Erythroblast (primary cell): ENCODE measurements at places on chromosomes 12 and 14.

- DNase-seq: peak; percentile 31
Observed at GRCh38 chr14:75141967-75142366, 15.1 kb upstream of the NEK9 start.

- DNase-seq: no peak
Observed at GRCh38 chr14:68076451-68076850, 256.9 kb downstream of the RAD51B start.

DNA sequence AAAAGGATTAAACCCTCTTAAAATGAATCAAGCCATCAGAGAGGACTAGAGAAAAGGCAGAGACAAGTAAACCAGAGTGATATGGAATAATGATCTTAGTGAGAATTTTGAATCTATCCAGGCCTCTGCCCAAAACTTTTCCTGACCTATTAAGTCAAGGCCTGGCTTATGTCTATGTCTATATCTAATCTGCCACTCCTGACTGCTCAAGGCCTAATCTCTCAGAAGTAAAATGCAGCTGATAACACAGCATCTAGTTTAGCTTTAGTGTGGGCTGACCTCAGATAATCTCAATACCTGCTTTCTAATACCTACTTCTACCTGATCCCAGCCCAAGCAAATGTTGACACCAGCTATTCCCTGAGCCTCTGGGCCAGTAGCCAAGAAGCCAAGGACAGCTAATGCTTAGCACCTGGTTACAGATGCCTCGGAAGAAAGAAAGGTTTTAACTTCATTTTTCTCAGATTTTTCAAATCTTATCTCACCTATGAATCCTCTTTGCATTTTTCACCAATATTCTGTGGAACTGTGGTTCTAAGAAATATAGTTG, 1472.5 kb upstream of the SEL1L start:
- DNase-seq: no peak

- DNase-seq: no peak
Observed at GRCh38 chr12:84969226-84969625, 56.6 kb upstream of the SLC6A15 start.

- no peak for DNase-seq
Observed at GRCh38 chr14:45785240-45785639, 532.2 kb upstream of the MIS18BP1 start.

DNA sequence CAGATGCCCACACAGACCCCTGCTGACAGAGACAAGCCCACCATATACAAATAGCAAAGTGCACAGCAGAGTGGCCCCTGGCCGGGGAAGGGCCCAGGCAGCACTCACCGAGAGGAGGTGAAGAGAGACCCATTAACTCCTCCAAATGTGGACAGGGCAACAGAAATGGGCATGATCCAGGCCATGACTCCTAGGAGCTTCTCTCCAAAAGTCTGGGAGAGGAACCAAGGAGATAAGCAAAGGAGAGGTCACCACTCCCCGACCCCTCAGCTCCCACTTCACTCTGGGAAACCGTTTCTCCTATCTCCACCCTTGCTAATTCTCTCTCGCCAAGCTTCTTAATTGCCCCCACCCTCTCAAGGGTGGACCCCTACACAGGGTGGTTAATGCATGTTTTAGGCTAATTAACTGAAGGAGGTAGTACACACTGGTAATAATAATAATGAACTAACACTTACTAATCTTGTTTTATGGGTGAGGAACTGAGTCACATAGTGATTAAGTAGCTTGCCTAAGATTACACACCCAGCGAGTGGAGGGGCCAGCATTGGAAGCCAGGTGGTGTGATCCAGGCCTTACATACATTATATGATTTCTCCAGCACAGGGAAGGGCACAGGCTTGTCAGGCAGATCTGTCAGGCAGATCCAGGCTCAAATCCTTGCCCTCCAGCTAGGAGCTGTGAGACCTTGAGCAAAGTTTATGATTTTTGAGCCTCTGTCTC, 18.9 kb upstream of the CEBPE start:
- DNase-seq: no peak

- peak; percentile 31 for DNase-seq
Observed at GRCh38 chr14:76715511-76716081, 45.7 kb upstream of the VASH1 start.

GRCh38 chr12:39958377-39958776, 147.5 kb downstream of the SLC2A13 start:
- DNase-seq: no peak

GRCh38 chr14:23173796-23174195, 9.7 kb downstream of the SLC7A8 start:
- DNase-seq: no peak

DNA sequence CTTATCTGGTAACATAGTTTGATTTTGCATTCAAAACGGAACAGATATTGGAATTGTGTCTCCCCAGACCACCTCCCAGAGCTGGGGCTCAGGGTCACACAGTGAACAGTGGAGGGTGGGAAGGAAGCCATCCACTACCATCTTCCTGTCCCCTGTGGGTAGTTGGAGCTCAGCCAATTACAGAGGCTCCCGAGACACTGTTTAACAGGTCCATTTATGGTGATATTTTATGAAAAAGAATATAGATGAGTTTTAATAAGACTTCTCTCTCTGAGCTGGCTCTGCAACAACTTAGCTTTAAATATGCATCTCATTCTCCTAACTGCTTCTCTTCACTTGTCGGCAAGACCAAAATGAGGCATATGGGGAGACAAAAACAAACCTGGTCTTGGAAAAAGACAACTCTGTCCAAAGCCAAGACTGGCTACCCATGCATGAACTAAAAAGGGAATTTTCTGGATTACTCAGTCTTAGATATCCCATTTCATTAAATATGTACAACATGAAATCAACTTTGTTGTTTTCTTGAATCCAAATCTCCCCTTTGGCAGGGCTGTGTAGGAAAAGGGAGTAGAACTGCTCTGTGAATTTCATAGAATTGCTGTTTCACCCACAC, 83.8 kb upstream of the HOXC13 start:
- DNase-seq: no peak

DNA sequence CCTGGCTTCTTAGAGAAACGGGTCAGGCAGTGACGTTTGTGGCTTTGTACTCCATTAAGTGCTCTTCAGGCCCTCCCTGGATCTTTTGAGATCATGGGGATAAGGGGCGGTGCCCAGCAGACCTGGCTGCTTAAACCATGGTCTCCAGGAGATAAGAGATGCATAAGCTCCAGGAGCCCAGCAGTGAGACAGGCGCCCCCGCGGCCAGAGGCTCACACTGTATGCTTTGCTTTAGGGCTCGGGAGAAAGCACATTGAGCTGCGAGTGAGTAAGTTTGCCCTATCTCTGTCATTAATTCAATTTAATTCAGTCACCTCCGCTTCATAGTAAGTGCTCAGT, 359.5 kb downstream of the CACNA1C start:
- DNase-seq: no peak

- DNase-seq: no peak
Observed at GRCh38 chr14:83614956-83615355, 1915.0 kb upstream of the FLRT2 start.

DNA sequence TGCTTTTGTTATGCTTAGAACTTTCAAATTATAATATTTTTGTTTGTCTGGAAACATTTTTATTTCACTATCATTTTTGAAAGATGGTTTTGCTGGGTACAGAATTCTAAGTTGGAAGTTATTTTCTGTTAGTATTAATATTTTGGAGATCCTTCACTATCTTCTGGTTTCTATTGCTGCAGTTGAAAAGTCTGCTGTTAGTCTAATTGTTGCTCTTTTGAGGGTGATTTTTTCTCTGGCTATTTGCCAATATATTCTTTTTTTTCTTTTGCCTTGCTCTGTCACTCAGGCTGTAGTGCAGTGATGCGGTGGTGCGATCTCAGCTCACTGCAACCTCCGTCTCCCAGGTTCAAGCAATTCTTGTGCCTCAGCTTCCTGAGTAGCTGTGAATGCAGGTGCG, 28.2 kb upstream of the ARID2 start:
- DNase-seq: no peak

- DNase-seq: no peak
Observed at GRCh38 chr12:26539131-26539530, 293.9 kb downstream of the ITPR2 start.

- no peak for DNase-seq
Observed at GRCh38 chr12:48015954-48016353, 11.7 kb upstream of the COL2A1 start.

- DNase-seq: no peak
Observed at GRCh38 chr14:51872396-51872795, 12.0 kb downstream of the GNG2 start.

DNA sequence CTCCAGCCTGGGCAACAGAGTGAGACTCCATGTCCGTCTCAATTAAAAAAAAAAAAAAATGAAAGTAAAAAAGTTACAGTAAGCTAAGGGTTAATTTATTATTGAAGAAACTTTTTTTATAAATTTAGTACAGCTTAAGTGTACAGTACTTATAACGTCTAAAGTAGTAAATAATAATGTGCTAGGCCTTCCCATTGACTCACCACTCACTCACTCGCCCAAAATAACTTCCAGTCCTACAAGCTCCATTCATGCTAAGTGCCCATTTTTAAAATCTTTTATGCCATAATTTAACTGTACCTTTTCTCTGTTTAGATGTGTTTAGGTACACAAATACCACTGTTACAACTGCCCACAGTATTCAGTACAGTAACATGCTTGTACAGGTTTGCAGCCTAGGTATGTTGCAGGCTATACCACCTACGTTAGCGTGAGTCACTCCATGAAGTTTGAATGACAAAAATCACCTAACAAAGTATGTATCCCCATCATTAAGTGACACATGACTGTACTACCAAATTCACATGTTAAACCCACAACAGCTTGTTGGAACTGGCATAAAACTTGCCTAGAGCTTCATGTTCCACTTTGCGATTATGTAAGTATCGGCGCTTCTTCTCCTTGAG, 10.7 kb downstream of the KANSL2 start:
- no peak for DNase-seq

DNA sequence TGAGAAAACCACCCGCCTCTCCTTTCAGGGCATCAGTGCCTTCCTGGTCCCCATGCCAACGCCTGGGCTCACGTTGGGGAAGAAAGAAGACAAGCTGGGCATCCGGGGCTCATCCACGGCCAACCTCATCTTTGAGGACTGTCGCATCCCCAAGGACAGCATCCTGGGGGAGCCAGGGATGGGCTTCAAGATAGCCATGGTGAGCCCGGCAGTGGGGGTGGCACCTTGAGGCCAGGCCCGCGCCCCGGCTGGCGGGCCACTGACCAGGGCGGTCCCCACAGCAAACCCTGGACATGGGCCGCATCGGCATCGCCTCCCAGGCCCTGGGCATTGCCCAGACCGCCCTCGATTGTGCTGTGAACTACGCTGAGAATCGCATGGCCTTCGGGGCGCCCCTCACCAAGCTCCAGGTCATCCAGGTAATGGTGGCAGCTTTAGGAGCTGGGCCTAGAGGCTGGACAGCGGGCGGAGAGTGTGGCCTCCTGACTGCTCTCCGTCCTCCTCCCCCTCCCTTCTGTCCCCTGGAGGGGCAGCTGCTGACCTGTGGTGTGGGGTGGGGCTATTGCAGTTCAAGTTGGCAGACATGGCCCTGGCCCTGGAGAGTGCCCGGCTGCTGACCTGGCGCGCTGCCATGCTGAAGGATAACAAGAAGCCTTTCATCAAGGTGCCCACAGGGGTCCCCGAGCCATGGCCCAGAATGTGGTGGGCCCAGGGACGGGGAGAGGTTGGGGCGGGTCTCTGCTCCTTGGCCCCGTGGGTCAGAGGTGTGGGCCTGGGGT, 12.8 kb downstream of the ACADS start:
- DNase-seq: no peak

DNA sequence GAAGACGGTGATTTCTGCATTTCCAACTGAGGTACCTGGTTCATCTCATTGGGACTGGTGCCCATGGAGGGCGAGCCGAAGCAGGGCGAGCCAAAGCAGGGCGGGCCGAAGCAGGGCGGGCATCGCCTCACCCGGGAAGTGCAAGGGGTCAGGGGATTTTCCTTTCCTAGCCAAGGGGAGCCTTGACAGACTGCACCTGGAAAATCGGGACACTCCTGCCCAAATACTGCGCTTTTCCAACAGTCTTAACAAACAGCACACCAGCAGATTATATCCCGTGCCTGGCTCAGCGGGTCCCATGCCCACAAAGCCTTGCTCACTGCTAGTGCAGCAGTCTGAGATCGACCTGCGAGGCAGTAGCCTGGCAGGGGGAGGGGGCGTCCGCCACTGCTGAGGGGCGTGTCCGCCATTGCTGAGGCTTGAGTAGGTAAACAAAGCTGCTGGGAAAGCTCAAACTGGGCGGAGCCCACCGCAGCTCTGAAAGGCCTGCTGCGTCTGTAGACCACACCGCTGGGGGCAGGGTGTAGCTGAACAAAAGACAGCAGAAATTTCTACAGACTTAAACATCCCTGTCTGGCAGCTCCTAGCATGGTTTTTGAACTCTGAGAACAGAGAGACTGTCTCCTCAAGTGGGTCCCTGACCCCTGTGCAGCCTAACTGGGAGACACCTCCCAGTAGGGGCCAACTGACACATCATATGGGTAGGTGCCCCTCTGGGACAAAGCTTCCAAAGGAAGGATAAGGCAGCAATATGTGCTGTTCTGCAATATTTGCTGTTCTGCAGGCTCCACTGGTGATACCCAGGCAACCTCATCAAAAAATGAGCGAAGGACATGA, 77.2 kb downstream of the BAZ1A start:
- no peak for DNase-seq

- DNase-seq: no peak
Observed at GRCh38 chr12:24803430-24804245, 145.3 kb downstream of the BCAT1 start.

DNA sequence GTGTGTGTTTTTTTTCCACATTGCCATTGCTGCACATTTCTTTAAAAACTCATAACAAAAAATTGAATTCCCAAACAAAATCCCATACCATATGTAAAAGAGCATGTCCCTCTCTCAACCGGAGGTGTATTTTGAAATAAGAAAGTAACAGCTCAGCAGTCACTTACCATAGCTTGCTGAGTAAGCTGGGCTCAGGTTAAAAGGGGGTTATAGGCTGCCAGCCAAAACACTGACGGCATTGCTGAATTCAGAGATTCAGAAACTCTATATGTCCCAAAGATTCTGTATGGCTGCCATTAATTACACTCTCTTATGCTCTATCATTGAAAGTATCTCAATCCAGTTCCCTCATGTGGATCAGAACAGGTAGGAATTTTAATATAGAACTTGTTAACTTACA, 276.0 kb downstream of the FOXG1 start:
- no peak for DNase-seq

- peak; percentile 58 for DNase-seq
Observed at GRCh38 chr14:80942191-80942600, 658 bp upstream of the CEP128 start.

DNA sequence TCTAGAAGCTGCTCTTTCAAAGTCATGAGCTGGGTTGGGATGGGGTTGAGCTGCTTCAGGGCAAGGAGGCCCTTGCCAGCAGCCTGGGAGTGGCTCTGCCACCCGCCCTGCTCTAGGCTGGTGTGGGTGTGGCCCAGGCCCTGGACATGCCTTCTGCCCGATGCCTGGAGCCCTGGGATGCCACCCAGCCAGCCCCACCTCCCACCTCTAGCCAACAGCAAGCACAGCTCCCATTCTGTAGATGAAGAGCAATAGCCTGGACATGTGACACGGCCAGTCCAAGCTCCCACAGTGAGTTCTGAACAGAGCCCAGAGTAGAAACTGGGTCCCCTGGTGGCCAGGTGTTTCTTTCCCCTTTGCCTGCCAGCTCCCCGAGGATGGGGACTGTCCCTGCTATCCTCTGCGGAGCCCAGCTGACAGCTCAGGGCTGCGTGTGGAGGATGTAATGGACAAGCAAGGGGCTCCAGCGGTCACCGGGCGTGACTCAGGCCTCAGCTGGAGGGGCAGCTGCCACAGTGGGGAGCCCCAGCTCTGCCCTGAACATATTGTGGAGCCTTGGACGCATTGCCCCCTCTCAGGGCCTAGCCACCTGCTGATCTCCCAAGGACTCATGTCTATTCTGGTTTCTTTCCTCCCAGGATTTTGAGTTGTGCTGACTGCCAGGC, 165.2 kb downstream of the TSPAN9 start:
- no peak for DNase-seq
